Osteoblast (primary cell): ENCODE measurements at places on chromosomes 11 and 22. TPM values are rescaled to one million over a fixed set of nuclear protein-coding genes. Genes with fewer than 3 reads are reported as not detected.

- DNase-seq, result no peak
Measured at GRCh38 chr11:2958251-2958650, 29.0 kb upstream of the PHLDA2 start.

The RASD2 gene
- under 0.01 and 0.29 TPM in 2 replicates for total RNA-seq

DNA sequence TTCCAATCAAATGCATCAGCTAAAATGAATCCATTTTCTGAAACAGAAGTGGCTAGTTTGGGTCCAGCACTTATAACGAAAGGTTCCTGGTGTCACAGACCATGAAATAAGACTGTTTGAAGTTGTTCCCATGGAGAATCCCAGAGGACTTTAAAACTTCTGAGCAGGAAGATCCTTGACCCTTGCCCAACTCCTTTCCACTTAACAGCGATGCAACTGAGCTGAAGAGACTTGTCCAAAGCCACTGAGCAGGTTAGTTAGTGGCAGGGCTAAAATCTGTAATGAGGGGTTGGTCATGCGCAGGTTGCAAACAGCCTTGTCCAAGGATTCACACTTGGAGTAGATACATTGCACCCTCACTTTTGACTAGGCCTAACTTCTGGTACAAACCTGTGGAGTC is 1.3 kb downstream of the RAB38 start:
- no peak for DNase-seq

- no peak for DNase-seq
Measured at GRCh38 chr11:113725407-113725806, 19.3 kb upstream of the TMPRSS5 start.

The MPZL3 gene
- 1.5 and 1.8 TPM in 2 replicates for total RNA-seq

The PDGFD gene
- total RNA-seq, result 4.7 and 15.6 TPM in 2 replicates

DNA sequence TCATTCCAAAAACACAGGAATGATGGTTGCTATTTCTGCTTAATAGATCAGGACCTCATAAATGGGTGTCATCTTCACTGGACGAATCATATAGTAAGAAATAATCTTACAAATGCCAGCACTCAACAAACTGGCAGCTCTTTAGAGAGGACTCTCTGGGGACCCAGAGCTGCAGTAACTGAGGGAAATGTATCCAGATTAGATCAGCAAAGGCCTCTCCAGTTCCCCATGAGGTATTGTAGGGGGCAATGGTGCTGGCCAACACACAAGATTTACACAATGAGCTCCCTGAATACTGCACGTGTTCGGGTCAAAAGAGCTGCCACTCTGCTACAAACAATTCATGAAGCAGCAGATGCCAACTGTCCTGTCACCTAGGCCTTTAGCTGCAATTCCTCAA is 110.2 kb downstream of the RBFOX2 start:
- no peak for DNase-seq

The TBX10 gene
- not detected in 2 replicates for total RNA-seq

DNA sequence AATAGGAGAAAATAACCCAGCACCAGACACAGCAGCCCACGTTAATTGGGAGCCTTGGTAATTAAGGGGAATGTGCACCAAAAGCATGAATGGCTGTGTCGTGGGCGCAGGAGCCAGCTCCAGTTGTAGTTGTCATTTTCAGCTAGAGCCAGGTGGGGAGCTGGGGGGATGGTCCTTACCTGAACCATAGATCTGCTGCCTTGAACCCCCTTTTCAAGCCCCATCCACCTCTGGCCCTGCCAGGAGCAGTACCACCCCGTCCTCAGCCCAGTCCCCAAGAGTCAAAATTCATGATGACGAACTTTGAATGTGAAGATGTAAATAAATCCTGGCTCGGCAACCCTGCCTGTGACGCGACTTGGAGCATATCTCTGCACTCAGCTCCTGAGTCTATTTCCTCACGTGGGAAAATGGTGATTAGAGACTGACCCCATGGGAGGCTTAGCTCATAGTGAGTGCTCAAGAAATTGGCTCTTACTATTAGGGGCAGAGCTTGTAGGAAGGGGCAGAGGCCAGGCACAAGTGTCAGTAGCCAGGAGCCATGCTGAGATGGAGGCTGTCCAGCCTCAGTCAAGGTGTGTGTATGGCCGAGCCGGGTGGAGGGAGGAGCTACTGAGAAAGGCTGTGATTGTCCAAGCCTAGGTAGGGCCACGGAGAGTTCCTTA is 794 bp upstream of the FXYD6 start:
- no peak for DNase-seq

- peak; percentile 95 for DNase-seq
Measured at GRCh38 chr22:33853200-33854097, 66.8 kb downstream of the LARGE1 start.

- no peak for DNase-seq
Measured at GRCh38 chr11:82718307-82718706, 15.4 kb downstream of the FAM181B start.

The TRIM29 gene
- under 0.01 and 0.36 TPM in 2 replicates for total RNA-seq

DNA sequence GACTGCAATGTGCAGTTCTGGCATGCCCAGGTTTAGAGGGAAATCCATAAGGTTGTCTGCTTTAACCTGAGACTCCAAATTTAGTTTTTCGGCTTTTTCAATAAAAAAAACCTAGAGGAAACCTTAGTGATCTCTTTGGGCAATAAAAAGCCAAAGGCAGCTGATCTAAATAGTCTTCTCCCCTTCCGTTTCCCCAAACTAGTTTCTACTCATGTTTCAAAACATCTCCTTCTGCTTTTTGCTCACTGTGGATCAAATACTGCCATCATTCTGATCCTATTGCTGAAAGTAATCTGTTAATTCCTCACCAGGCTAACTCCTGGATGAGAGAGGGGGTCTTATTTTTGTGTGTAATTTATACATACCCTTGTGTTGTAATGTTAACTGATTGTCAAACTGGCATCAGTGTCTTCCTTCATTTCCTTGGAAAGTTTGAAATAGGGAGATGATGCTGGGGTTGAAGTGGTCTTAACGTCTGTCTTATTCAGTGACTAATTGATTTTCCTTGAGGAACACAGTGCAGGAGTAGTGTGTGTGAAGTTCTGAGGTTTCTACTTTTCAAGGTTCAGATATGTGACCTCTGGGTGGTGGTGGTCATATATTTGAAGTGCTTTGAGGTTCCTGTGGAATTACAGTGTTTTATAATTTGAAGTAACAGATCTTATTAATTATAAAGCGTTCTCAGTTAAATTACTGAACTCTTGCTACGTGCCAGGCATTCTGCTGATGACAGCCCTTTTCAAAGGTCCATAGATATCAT is 55.0 kb downstream of the ARHGAP42 start:
- DNase-seq, result no peak

- peak; percentile 37 for DNase-seq
Measured at GRCh38 chr11:58788355-58789023, 56.0 kb downstream of the GLYATL2 start.

- no peak for DNase-seq
Measured at GRCh38 chr11:98531576-98531975, 489.2 kb upstream of the CNTN5 start.
